ENCODE measurements at places on chromosomes 4 and X.

DNA sequence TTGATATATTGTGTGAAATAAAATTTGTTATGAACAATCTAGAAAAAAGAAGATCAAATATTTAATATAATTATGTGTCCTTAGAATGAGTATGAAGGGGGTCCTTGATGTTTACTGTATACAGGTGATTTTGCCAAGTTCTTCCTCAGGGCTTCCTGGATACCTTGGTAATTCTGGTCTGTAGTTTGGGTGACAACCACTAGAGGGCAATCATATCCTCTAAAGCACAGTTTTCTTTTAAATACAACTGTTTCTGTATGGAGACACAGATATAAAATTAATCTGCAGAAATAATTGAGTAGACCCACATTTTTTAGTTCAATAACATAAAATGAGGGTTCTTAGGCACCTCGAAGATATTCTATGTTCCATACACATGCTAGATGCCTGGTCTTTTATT is 157.7 kb downstream of the SPANXN1 start:
- peak; percentile 3 for DNase-seq

DNA sequence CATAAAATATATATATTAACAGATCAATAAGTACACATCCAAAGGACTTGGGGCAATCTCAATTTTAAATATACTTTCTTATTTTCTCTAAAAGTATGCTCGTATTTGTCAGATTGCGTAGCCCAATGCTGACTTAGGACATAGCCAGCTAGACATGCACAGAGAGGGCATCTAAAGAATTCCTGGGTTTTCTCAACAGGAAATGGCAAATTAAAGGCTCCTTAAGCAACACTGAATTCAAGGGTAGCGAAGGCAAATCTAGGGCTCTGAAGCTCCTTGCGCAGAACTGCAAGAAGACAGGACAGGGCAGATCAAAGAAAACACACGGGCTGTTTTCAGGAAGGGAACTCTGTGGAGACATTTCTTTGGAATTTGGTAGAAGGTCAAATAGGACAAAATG is 94.6 kb upstream of the FTHL17 start:
- no peak for DNase-seq

GRCh38 chr4:47835494-47835893 is 2.4 kb downstream of the CORIN start:
- no peak for DNase-seq

DNA sequence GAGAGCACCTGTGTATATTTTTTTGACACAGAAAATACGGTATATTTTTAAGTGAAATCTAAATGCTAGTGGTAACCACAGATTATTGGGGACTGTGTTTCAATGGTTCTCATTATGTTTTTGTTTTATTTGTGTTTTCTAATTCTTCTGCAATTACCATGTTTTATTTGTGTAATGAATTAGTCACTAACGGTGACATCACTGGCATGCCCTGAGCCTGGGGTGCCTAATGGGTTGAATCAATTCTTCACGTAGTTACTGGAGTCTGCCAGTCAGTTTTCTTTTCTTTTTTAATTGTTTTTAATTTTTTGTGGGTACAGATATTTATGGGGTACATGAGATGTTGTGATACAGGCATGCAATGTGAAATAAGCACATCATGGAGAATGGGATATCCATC is 168.8 kb downstream of the RELL1 start:
- DNase-seq: no peak

DNA sequence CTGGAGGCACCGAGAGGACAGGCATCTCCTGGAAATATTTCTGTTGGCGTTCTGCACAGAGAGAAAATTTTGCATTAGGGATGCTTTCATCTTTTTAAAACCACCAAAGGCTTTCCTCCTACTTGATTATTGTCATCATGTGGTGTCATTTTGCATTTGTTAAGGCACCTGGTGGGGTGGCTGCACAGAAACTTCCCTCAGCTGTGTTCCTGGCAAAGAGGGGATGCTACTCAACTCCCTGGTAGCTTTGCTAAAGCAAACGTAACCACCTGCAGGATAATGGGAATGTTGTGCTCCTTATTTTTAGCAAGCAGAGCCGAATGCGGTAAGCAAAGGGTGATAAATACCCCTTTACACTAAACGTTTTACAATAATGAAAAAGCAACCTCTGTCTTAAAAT is 229.8 kb downstream of the STIM2 start:
- DNase-seq: no peak

DNA sequence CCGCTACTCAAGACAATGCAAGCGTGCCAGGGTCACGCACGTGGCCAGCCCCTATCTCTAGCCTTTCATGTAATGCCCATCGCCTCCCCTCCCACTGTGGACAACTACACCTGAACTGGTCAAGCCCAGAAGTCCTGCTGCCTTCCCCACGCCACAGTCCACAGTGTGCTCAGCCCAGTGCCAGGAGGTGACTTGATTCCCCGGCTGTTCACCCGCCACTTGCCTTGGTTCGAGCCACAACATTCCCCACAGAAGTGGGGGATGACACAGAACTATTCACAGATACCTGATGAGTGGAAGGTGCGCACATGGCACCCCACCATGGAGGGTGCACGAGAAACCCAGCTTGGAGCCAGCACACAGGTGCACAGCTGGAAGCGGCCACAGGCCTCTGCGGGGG is 6.8 kb downstream of the ARHGAP4 start:
- no peak for DNase-seq

GRCh38 chr4:38917481-38918025 is 49.9 kb downstream of the FAM114A1 start:
- DNase-seq: no peak

DNA sequence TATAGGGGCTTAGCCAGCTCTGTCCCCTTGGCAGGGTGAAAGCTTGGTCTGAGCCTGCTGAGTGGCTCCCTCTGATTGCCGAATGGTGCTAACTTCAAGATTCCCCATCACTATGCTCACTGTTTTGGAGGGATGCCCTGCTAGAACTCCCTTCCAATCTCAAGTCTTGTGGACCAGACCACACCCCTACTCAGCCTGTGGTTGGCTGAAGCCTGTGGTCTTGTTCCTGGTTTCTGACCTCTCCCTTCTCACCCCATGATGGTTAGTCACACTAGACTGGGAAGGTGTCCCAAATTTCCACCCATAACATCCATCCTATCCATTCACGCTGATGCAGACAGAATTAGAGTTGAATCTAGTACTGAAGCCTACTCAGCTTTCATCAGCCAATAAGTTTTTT is 184.7 kb upstream of the NDP start:
- DNase-seq: no peak

GRCh38 chr4:52212702-52213101 is 161.6 kb downstream of the SPATA18 start:
- no peak for DNase-seq

- DNase-seq: no peak
These were observed 31.4 kb upstream of the RBPJ start for GRCh38 chr4:26289401-26289800.

DNA sequence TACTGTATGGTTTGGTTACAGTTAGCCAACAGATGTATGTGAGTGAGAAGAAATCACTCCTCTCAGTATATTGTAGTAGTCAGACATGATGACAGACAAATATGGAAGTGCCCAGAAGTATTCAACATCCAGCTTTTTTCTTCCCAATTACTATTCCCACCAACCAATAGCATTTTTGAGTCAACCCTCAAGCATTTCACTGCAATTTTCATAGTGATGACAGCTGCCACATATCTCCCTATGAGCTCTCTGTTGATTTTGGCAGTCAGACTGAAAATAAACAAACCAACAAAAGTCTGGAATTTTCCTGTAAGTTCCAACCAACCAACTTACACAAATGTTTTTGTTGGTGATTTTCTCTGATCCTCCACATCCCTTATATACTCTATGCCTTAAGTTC is 8.2 kb upstream of the TRAM1L1 start:
- no peak for DNase-seq

DNA sequence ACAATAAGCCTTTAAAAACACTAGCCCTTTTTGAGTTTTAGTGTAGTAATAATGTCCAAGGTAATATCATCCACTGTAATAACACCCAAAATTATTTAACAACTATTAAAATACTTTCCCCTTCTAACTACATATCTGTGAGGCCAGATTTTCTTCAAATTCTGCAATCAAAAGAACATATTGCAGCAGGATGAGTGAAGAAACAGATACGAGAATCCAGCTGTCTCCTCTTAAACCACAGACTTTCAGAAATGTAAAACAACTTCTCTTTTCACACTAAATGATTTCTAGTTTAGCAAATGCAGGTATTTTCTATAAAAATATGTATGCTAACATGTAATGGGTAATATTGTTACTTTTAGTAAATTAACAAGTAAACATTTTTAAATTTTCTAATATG is 148.9 kb downstream of the PRDM5 start:
- no peak for DNase-seq

DNA sequence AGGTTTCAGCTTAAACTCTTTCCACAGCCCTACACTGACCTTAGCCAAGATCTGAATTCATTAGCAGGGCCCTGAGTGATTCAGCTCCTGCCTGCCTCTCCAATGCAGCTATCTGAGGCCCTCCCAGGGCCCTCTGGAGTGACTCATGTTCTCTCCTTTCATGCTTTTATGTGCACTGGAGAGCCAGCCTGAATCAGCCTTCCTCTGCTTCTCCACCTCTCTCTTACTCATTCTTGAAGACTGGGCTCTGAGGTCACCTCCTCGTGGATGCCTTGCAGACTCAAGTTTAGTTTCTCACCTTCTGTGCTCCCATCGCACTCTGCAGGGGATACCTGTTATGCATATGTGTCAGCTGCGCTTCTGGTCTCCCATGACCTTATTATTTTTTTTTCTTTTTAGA is 3.1 kb upstream of the OCIAD2 start:
- DNase-seq: no peak

DNA sequence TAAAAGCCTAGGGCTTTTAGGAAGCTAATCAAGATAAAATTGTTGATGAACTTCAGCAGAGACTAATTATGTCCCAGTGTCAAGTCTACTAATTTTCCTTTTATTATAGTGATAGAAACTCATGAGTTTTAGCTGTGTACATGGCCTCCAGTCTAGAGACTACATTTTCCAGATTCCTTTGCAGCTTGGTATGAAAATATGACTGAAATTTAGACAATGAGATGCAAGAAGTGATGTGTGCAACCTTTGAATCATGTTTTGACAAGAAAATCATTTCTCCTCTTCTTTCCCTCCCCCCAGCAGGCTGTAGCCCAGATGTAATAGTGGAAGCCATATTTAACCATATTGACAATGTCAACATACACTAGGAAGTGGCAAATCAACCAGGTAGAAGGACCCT is 30.3 kb upstream of the IL13RA2 start:
- DNase-seq: no peak

DNA sequence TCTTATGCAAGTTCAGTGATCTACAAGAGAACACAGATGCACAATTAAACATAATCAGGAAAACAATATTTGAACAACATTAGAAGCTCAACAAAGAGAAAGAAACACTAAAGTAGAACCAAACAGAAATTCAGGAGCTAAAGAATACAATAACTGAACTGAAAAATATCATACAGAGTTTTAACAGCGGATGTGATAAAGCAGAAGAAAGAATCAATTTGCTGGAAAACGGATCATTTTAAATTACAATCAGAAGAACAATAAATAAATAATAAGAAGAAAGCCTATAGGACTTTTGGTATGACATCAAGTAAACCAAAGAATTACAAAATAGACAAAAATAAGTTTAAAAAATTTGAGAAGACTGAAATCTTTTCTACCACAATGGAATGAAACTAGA is 36.3 kb upstream of the CXCL6 start:
- no peak for DNase-seq

GRCh38 chr4:4627111-4627510 is 85.3 kb upstream of the STX18 start:
- DNase-seq: no peak

DNA sequence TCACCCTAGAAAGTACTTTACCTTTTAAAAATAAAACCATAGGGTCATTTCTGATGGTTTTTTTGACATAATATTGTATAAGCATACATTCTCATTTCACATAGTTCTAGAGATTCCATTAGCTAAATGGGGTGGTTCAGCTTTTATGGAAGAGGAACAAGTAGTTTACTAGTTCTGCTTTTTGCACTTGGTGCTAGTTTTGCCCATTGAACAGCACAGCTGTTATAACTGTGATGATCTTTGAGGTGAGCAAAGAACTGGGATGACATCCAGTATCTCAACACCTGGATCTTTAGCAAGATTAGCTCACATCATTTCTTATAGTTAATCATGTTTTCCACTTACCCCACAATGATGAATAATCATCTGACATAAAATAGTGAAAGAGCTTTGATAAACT is 40.9 kb downstream of the MOB1B start:
- DNase-seq: peak; percentile 55

GRCh38 chrX:40326186-40326965 is 228.6 kb upstream of the BCOR start:
- DNase-seq: no peak

DNA sequence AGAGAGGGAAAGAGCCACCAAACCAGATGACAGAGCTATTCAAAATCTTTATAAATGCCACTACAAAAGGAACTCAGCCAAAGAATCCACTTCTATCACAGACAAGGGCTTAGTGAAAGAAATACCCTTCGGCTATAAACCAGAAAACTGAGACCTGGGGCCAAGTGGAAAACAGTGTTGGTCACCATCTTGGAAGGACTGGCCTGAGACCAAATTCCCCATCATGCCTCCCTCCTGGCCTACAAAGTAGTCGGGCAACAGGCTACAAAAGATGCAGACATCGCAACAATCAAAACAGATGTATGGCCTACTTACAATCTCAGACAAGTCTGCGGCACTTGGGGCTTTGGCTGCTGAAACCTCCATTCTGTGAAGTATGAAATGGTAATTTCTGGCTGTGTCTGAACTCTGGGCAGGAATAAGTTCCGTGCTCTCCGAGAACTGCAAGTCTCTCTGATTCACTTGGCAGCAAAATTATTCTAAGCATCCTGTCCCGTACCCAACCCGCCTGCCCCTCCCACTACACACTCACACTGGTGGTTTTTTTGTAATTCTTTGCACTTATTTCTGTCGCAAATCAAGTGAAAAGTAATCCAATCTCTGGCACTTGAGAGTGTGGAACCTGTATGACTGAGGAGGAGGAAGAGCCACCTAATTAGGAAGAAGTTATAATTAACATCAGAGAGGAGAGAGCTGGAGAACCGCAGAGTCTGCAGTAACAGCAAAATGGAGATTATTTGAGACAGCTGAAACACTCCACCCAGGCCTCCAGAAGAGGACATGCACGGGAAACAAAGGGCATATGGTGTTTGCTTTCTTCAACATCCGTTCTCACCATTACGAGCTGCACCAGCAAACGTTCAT is 87.8 kb downstream of the SH3KBP1 start:
- DNase-seq: no peak

GRCh38 chrX:153981771-153982533 is 9.4 kb downstream of the TMEM187 start:
- peak; percentile 67 for DNase-seq

GRCh38 chrX:129813662-129814368 is 29.9 kb downstream of the ZDHHC9 start:
- DNase-seq: no peak

DNA sequence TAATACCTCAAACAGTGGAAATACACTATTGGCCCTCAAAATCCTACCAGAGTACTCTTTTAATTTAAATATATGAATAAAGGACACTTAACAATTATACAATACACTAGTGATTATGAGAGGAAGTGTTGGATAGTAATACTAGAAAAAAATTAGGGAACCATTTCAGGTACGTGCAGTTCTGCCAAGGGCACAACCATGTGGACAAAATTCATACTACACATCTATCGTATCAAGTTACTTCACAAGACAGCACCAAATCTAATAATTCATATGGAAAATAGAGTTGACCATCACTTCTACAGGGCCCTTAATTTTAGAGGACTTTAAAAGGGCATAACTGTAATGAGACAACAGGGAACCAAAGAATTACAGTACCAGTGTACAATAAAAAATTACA is 69.2 kb upstream of the ZCCHC13 start:
- no peak for DNase-seq
